Neural crest cell (in vitro differentiated cells): ENCODE measurements at places on chromosomes 1 and 21. TPM values are rescaled to one million over a fixed set of nuclear protein-coding genes. Genes with fewer than 3 reads are reported as not detected.

GRCh38 chr1:33433509-33434362, 2.8 kb upstream of the PHC2 start:
- no peaks in the 10 kb centered on the region for H3K36me3 ChIP-seq
- H3K27ac ChIP-seq: no peak overlapping the region
- no peak for DNase-seq
- peaks cover 34% of the 10 kb centered on the region for H3K4me1 ChIP-seq
- no peaks in the 10 kb centered on the region for H3K27me3 ChIP-seq

- no peaks in the 10 kb centered on the region for H3K27me3 ChIP-seq
- H3K27ac ChIP-seq: no peak overlapping the region
- peaks cover 6% of the 10 kb centered on the region for H3K4me1 ChIP-seq
- H3K4me3 ChIP-seq: no peak overlapping the region
Observed at GRCh38 chr1:119116725-119117124, 23.7 kb downstream of the WARS2 start.

The BACE2 gene
- 16.9 and 17.4 TPM in 2 replicates for total RNA-seq

The CDK18 gene
- 26.4 and 30.8 TPM in 2 replicates for total RNA-seq

DNA sequence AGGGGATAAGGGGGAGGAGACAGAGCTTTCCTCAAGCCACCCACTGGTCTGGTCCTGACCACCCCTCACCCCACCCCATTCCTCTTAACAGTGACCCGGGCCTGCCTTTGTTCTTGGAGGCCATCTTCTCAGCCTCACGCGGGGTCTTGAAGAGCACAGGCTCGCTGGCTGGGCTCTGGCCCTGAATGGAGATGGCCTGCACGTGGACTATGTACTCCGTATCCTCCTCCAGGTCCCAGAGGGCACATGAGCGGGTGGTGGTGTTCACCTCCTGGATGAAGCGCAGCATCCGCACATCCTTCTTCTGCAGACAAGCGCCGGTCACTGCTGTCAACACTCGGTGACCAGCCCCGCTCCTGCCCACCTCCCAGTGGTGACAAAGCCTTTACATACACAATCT, 2.6 kb downstream of the FNDC5 start:
- no peak overlapping the region for H3K4me3 ChIP-seq
- H3K36me3 ChIP-seq: peaks cover 3% of the 10 kb centered on the region
- H3K27ac ChIP-seq: no peak overlapping the region

The STYXL2 gene
- 0.07 and 0.11 TPM in 2 replicates for total RNA-seq

GRCh38 chr1:29485096-29485925, 249.0 kb downstream of the PTPRU start:
- DNase-seq: no peak
- H3K4me1 ChIP-seq: peaks cover 4% of the 10 kb centered on the region
- H3K4me3 ChIP-seq: no peak overlapping the region
- peak overlapping the region; percentile 48 for H3K27ac ChIP-seq

DNA sequence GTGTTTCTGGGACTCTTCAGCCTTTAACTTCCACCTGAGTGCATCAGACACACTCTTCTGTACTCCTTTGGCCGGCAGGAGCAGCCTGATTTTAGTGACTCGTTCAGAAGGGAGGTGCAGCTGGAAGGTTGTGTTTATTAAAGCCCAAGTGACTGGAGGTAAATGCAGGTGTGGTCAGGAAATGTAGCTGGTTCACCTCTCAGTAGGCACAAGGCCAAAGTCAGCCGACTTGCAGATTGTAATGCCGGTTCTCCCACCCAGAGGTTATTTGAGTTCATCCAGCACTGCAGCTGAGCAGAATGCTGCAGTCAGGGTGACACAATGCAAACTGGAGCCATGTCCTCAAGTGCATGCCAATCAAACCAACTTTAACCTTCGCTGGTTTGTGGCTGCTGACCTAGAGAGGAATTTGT, 91.5 kb downstream of the SPATA46 start:
- H3K27ac ChIP-seq: peak overlapping the region; percentile 13
- no peak overlapping the region for H3K4me3 ChIP-seq
- H3K4me1 ChIP-seq: no peaks in the 10 kb centered on the region
- H3K27me3 ChIP-seq: no peaks in the 10 kb centered on the region
- no peak for DNase-seq
- peaks cover 1% of the 10 kb centered on the region for H3K36me3 ChIP-seq
